Chondrocyte (in vitro differentiated cells): ENCODE measurements at places on chromosomes 3 and 15. TPM values are rescaled to one million over a fixed set of nuclear protein-coding genes. Genes with fewer than 3 reads are reported as not detected.

The ADAMTS7 gene
- 111 to 144 TPM (median 113 TPM) in 3 replicates for total RNA-seq

The MELTF gene
- total RNA-seq: 4.5 to 5.2 TPM (median 5.1 TPM) in 3 replicates

The GOLGA6A gene
- total RNA-seq: 0.12 to 0.46 TPM in 2 of 3 replicates, not detected in the other

The CHDH gene
- 0.46 to 0.67 TPM (median 0.60 TPM) in 3 replicates for total RNA-seq

The PLSCR5 gene
- not detected in 3 replicates for total RNA-seq

The SNX4 gene
- 40.3 to 41.0 TPM (median 40.9 TPM) in 3 replicates for total RNA-seq

The SLC30A4 gene
- total RNA-seq: 16.8 to 17.4 TPM (median 17.1 TPM) in 3 replicates

The RTP3 gene
- total RNA-seq: not detected in 3 replicates

The BFSP2 gene
- not detected in 3 replicates for total RNA-seq

The PPP2R3A gene
- 14.7 to 20.6 TPM (median 14.8 TPM) in 3 replicates for total RNA-seq

The DUOXA1 gene
- 0.47 to 0.82 TPM (median 0.64 TPM) in 3 replicates for total RNA-seq

The CDCP1 gene
- 0.15 to 0.48 TPM (median 0.18 TPM) in 3 replicates for total RNA-seq

The GTF2A2 gene
- 105 to 114 TPM (median 109 TPM) in 3 replicates for total RNA-seq

The MORC1 gene
- total RNA-seq: not detected in 3 replicates

The CHL1 gene
- not detected in 3 replicates for total RNA-seq

The ZDHHC23 gene
- 0.31 to 0.95 TPM (median 0.37 TPM) in 3 replicates for total RNA-seq

The C3orf22 gene
- total RNA-seq: not detected in 3 replicates

The RYR3 gene
- total RNA-seq: 0.07 to 0.21 TPM (median 0.12 TPM) in 3 replicates

The SV2B gene
- total RNA-seq: not detected in 3 replicates

The GOLGA6L7 gene
- total RNA-seq: not detected in 3 replicates

The PIERCE2 gene
- 2.7 to 3.8 TPM (median 3.1 TPM) in 3 replicates for total RNA-seq

The GPD1L gene
- total RNA-seq: 11.5 to 15.1 TPM (median 13.0 TPM) in 3 replicates

The CEP70 gene
- 11.4 to 12.9 TPM (median 12.8 TPM) in 3 replicates for total RNA-seq

The GHSR gene
- total RNA-seq: not detected in 3 replicates

The PTX3 gene
- total RNA-seq: 14.9 to 41.2 TPM (median 40.2 TPM) in 3 replicates

The STX19 gene
- total RNA-seq: not detected in 3 replicates
